ENCODE measurements at places on chromosomes 2 and 18.
A peak's percentile ranks its signal among the peaks of the same experiment; 100 is the strongest.

DNA sequence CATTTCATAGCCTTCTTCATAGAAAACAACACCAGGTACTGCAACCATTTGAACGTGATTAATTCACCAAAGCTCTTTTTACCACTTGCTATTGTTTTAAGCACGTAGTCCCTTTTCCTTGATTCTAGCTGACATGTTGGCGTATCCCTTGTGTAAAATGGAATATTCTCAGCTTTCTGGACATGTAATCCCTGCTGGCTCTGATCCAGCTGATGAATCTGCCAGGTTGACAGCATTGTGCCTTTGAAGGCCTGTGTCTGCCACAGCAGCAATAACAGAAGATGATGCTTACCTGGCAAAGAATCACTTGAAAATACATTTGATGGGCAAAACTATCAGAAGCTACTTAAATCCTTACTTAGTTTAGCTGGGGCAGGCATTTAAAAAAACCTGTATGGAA lies 81.0 kb upstream of the CCDC150 start:
- DNase-seq: no peak

- peak; percentile 49 for DNase-seq
Measured at GRCh38 chr2:1140389-1141003, 189.8 kb downstream of the SNTG2 start.

DNA sequence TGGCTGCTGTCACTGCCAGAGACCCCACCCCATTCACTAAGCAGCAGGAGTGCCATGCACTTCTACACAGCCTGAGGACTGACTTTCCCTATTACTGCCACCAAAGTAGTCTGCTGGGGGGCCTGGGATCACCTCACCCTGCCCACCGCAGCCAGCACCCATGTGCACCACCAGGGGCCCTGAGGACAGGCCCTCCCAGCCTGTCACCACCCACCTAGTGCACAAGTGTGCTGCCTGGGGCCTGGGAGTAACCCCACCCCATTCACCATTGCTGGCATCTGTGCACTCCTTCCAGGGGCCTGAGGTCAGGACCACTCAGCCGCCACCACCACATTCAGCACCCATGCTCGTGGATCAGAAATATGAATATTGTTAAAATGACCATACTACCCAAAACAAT lies 247.8 kb upstream of the NCKAP5 start:
- DNase-seq: no peak

- DNase-seq: no peak
Measured at GRCh38 chr2:241356871-241357260, 781 bp downstream of the FARP2 start.

GRCh38 chr2:173419506-173419905 lies 64.8 kb downstream of the CDCA7 start:
- no peak for DNase-seq

DNA sequence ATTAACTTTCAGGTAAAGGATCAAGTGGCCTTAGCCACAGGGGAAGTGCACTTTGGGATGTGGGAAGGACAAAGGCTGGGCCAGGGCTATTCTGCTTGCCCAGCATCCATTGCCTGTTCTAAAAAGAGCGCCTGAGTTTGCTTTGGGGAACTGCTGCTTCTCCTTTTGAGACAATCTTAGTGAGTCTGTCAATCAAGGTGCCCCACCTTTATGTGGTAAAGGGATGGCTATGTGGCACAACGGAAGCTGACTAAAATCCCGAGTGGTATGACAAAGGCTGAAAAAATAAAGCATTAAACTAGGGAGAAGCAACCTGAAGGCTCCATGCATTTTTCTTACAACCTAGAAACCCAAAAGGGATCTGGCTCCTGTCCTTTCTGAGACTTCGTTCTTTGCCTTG lies 540.5 kb downstream of the SLC4A3 start:
- no peak for DNase-seq

DNA sequence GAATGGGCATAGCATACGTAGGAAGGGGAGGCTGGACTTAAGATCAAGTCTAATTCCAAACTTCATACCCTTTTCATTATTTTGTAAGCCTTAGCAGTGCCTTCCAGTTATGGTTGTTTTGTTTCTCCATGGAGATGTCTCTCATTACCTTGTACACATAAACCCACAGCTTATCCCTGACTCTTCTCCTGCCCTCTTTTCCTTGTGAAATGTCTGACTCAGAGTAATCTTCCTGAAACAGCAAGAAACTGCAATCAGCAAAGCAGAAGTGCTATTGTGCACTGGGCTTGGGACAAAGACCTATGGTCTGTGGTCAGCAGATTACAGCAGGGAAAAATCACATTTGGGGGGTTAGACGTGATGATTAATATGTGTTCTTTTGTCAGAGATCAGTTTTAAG lies 176.7 kb downstream of the IKZF2 start:
- no peak for DNase-seq

DNA sequence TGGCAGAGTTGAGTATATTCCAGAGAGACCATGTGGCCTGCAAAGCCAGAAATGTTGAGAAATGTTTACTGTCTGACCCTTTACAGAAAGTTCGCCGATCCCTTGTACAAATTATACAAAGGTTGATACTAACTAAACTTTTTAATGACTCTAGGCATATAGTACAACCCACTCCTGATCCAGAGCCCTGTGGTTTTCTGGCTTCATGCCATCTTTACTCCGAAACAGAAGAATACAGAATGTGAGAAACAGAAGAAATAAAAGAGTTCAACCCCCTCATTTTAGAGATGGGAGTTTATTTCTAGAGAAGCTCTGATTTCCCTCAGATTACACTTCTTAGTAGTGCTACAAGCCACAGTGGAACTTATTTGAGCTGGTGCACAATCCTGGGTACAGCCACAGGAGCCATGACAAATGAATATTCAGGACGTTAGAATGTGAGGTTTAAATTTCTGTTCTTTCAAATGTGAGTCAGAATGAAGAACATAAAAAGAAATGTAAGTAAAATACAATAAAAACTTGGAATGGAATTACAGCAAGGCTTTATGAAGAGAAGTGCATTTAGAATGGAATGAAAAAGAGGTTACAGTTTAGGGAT lies 38.0 kb upstream of the SMCHD1 start:
- DNase-seq: no peak

- DNase-seq: no peak
Measured at GRCh38 chr2:30686000-30686399, 121.2 kb downstream of the CAPN13 start.

GRCh38 chr2:60092781-60093180 lies 460.7 kb downstream of the BCL11A start:
- no peak for DNase-seq

- no peak for DNase-seq
Measured at GRCh38 chr18:55953326-55953725, 365.3 kb upstream of the TCF4 start.

Measured in HTR-8/SVneo (cell line).